NCI-H2029 treated with DMSO at 0.1 percent for 48 hours (cell line): ENCODE measurements at places on chromosomes 5 and 9.
A peak's percentile ranks its signal among the peaks of the same experiment; 100 is the strongest.

DNA sequence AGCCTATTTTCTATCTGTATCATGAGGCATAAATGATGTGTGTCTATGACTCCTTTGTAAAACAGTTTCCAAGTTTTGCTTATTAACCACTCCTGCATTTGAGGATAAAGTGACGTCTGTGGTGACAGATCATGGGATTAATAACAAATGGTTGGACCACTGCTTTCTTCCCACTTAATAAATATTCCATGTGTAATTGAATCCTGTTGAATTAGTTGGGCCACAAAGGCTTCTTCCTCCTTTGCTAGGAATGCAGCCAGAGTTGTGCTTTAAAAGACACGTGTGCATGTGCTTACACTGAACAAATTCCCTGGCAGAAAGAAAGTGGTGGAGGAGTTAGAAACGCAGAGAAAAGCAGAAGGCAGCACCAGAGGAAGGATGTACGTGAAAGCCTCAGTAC, 150.2 kb downstream of the ACTBL2 start:
- no peak for DNase-seq

DNA sequence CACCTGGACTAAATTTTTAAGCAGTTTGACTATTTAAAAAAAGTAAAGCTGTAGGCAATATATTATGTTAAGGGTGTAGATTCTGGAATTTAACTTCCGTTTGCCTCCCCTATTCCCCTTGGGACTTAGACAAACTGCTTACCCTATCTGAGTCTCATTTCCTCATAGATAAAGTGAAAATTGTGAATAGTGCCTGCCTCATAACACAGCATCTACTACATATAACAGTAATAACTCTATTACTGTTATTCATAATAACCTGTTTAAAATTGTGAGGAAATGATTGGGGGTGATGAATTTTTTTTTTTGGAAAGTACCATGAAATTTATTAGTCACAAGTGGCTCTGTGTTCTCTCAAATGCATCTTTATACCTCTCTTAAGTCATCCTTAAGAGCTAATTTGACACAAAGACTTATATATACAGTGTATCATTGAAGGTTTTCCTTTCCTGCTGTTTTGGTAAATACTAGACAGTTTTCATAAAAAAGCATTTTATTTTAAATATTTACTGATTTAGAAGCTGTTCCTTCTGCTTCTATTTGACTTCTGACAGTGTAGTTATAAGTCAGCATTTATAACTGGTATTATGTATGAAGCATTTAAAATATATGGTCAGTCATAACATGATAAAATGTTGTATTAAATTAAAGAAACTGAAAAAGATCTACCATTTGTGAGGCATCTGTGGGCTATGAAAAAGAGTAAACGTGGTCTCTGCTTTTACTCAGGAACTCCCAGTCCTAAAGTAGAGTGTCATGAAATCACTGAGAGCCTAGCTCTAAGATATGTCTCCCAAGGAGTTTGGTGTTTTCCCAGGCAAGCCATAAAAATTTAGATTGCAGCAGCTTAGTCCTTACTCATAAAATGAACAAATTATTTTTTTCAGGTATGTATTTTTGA, 46.4 kb downstream of the MCCC2 start:
- DNase-seq: no peak

- peak; percentile 33 for DNase-seq
These were observed 6.5 kb upstream of the FBXO10 start for GRCh38 chr9:37582548-37583157.

DNA sequence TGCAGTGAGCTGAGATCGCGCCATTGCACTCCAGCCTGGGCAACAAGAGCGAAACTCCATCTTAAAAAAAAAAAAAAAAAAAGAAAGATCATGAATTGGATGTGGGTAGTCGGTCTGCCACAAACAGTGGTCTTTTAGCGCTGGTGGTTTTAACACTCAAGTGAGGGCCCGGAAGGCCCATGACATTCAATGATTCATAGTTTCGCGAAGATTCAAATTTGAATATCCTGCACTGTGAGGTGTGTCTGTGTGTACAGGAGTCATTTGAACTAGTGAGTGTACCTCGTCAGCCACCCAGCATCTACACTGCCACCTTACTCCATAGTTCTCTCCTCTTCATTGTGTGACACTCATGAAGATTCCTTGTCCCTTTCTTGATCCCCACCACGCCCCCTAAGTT, 41.3 kb downstream of the CFAP77 start:
- no peak for DNase-seq

DNA sequence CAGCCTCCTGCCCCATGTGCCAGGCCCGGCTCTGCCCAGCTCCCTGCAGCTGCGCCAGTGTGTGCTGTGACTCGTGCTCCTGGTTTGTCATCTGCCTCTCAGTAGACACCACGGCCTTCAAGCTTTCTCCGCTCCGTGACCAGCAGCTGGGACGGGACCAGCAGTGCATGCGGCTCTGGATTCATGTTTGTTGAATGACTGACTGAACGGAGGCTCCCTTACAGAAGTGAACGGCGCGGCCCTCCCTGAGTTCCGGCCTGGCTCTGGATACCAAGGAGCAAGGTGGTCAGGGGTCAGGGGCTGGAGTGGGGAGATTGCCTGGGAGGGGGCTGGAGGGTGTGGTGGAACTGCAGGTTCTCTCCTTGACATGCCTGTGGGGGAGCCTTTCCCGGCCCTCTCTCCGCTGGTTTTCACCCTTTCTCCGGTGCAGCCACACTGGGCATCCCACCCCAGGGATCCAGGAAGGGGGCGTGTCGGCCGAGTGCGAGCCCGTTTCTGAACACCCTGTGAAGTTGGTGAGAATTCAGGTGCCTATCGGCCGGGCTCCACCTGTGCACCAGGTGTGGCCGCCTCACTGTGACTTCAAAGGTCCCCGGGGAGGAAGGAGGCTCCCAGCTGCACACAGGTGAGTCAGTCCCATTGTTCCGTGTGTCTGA, 11.1 kb upstream of the CEP72 start:
- no peak for DNase-seq

- no peak for DNase-seq
These were observed 59.1 kb upstream of the TMC1 start for GRCh38 chr9:72462340-72462739.

- no peak for DNase-seq
These were observed 848.4 kb upstream of the COX7C start for GRCh38 chr5:85769347-85769746.
